ENCODE measurements at places on chromosomes 1 and 21. TPM values are rescaled to one million over a fixed set of nuclear protein-coding genes. Genes with fewer than 3 reads are reported as not detected.

DNA sequence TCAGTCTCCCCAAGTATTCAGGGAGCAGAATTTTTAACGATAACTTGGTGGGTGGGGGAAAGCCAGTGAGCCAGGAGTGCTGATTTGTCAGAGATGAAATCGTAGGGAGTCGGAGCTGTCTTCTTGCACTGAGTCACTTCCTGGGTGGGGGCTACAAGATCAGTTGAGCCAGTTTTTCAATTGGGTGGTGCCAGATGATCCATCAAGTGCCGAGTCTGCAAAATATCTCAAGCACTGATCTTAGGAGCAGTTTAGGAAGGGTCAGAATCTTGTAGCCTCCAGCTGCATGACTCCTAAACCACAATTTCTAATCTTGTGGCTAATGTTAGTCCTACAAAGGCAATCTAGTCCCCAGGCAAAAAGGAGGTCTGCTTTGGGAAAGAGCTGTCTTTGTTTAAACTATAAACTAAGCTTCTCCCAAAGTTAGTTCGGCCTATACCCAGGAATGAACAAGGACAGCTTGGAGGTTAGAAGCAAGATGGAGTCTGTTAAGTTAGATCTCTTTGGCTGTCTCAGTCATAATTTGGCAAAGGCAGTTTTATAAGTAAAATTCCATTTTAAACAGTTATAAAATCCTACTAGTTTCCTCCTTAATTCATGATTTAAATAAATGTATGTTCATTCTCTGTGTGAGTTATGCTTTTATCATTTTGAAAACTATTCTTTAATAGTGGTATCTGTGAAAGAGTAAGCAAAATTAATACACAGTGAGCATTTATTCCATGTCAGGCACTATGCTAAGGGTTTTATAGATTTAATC, 51.7 kb downstream of the SLC16A1 start:
- no peaks in the 10 kb centered on the region for H3K36me3 ChIP-seq
- H3K27me3 ChIP-seq, result no peaks in the 10 kb centered on the region

GRCh38 chr1:205523891-205524793, 19.7 kb downstream of the CDK18 start:
- no peak overlapping the region for H3K27ac ChIP-seq
- no peak overlapping the region for H3K4me3 ChIP-seq
- peak; percentile 87 for DNase-seq
- H3K36me3 ChIP-seq, result no peaks in the 10 kb centered on the region
- no peaks in the 10 kb centered on the region for H3K4me1 ChIP-seq
- H3K27me3 ChIP-seq, result no peaks in the 10 kb centered on the region

DNA sequence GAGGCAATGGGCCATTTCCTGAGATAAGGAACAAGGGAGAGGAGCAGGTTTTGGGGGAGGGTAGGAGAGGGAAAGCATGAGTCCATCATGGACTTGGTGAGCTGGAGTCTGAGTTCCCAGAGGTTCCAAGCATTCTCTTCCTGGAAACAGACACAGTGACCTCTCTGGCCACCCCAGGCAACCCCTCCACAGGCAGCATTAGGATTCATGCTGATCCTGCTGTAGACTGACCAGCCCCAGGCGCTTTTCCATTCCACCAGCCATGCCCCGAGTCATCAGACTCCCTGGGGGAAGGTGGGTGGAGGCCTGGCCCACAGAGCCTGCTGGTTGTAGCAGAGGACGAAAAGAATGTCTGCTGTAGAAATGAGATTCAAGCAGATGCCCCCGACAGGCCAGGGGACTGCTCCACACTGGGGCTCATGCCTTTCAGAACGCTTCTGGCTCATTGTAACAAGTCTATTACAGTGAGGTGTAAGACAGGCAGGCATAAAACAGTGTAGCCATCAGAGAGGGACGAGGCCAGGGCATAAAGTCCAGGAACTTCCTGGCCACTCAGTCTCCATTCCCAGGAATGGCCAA, 52.2 kb downstream of the KCND3 start:
- H3K36me3 ChIP-seq, result no peaks in the 10 kb centered on the region
- no peaks in the 10 kb centered on the region for H3K4me1 ChIP-seq
- H3K27me3 ChIP-seq, result no peaks in the 10 kb centered on the region

DNA sequence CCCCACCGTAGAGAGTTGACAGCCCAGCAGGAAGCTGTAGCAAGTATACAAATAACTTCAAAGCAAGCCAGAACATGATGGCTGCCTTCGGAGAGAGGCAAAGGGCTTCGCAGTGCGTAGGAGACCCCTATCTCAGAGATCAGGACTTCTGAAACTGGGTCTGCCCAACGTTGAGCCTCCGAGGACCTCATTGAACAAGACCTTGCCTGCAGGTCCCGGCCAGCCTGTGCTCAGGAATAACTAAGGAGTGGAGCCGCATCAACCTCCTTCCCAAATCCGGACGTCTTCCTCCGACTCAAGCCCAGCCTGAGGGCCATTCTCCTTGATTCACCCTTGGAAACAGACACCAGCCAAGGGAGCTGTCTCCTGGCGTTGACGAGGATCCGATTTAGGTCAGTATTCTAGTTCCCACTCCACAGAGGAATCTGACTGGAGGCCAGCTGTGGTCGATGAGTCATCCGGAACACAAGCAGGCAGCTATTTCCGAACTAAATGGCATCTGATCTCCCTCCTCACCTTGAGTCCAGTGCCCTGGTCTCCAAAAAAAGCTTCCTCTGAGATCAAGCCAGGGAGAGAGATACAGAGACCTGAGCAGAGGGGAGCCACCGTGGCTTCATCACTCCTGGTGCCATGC, 166.5 kb upstream of the COA6 start:
- DNase-seq, result no peak
- H3K27ac ChIP-seq, result no peak overlapping the region
- H3K27me3 ChIP-seq, result no peaks in the 10 kb centered on the region

DNA sequence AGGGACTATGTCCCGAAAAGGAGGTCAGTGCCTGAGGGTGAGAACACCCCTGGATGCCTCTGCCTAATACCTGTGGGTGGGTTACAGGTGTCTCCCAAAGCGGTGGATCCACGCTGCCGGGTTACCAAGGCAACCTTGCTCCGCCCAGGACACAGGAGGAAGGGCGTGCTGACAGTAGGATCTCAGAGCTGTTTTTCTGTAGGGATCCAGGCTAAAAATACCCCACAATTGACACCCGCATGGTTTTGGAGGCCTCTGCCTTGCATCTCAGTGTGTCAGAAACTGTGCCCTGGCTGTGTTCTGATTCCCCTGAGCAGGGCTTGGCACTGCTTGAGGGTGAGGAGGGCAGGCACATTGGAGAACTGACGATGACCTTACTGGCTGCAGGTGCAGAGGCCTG, 118.0 kb downstream of the IER5 start:
- H3K36me3 ChIP-seq, result no peaks in the 10 kb centered on the region
- no peaks in the 10 kb centered on the region for H3K4me1 ChIP-seq
- H3K4me3 ChIP-seq, result no peak overlapping the region

OR10J1 gene
- total RNA-seq, result not detected

COL9A2 gene
- 8.8 TPM for total RNA-seq
